ENCODE measurements at places on chromosomes 2 and 18.

- no peak overlapping the region for H3K4me3 ChIP-seq
- no peaks in the 10 kb centered on the region for H3K36me3 ChIP-seq
- no peak overlapping the region for H3K27ac ChIP-seq
Observed at GRCh38 chr2:160719116-160719515, 225.5 kb upstream of the RBMS1 start.

- H3K4me3 ChIP-seq: no peak overlapping the region
- H3K4me1 ChIP-seq: peaks cover 8% of the 10 kb centered on the region
- no peak overlapping the region for H3K27ac ChIP-seq
- DNase-seq: no peak
Observed at GRCh38 chr2:29117636-29118303, 2.6 kb downstream of the CLIP4 start.

DNA sequence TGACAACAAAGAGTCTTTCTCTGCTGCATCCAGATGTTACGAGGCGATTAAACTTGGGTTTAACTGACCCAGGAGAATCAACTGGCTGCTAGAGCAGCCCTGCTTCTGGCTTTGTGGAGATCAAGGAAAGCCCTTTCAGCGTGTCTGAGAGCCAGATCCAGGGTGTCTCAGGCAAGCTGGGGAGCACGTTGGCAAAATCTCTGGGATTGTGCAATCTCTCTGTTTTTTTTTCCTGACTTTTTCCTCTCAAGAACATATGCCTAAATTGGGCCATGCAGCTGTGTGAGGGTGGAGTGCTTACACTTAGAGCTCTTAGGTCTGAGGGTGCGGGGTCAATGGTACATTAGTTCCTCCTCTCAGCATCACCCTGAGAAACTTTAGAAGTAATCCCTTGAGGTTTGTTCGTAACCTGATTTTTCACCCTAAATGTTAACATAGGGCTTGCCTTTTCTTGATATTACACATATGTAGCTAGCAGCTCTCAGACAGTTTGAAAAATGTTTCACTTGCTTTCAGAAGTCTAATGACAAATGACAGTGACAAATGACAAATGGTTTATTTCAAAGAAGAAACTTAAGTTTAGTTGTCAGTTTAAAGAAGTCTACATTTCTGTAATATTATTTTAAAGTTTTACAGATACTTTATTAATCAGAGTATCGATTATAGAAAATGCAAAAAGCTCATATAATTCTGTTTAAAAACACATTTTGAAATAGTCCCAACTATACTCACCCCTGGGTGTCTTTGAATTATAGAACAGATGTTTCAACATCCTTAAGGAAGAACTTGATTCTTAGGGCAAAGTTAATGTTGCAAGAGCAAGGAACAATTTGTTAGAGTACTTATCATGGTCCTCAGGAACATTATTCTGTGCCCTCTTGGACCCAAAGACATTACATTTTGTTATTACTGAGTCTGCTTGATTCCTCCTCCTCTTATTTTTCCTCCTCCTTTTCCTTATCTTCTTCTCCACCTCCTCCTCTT lies 38.4 kb upstream of the ZSWIM2 start:
- H3K27me3 ChIP-seq: no peaks in the 10 kb centered on the region
- DNase-seq: no peak
- H3K4me1 ChIP-seq: no peaks in the 10 kb centered on the region
- H3K27ac ChIP-seq: no peak overlapping the region
- H3K4me3 ChIP-seq: no peak overlapping the region

DNA sequence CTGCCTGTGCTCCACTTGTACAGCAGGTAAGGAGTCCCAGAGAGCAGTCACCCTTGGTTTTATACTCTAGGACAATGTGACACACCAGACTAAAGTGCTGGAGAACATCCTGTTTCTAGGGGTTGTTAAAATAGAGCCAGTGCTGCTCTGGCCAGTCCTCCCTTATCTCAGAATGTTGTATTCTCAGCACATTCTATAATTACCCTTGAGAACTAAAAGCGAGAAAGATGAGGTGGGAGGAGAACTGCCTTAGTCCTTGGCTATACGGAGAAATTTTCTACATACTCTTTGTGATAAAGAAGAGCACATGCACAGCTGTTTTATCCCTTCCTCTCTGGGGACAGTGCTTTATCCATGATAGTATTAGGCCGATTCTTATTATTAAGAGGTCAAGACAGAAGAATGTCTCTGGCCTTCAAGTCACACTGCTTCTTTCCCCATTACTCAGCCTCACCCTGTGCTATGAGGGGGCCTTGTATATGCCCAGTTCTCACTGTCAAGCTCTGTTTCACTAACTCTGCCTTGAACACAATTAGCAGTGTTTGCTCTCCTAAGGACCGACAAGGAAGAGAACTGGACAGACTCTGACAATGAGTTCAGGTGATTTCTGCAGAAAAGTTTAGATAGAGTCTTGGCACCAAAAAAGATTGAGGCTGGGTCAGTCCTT lies 385.8 kb downstream of the TRIB2 start:
- no peak overlapping the region for H3K4me3 ChIP-seq
- DNase-seq: no peak
- no peaks in the 10 kb centered on the region for H3K36me3 ChIP-seq
- H3K4me1 ChIP-seq: no peaks in the 10 kb centered on the region
- no peak overlapping the region for H3K27ac ChIP-seq

GRCh38 chr18:77146249-77147080 lies 13.9 kb upstream of the MBP start:
- no peaks in the 10 kb centered on the region for H3K36me3 ChIP-seq
- no peak overlapping the region for H3K4me3 ChIP-seq
- no peak overlapping the region for H3K27ac ChIP-seq
- H3K27me3 ChIP-seq: no peaks in the 10 kb centered on the region

Measured in naive thymus-derived CD4-positive, alpha-beta T cell (primary cell).